Right ventricle myocardium inferior (tissue), 1 donor: ENCODE measurements at places on chromosomes 13 and 19. TPM values are rescaled to one million over a fixed set of nuclear protein-coding genes. Genes with fewer than 3 reads are reported as not detected.

- no peak for DNase-seq
These were observed 131.5 kb downstream of the RGCC start for GRCh38 chr13:41588899-41589298.

GRCh38 chr13:43880926-43881325 lies 1.2 kb downstream of the LACC1 start:
- DNase-seq = no peak

DNA sequence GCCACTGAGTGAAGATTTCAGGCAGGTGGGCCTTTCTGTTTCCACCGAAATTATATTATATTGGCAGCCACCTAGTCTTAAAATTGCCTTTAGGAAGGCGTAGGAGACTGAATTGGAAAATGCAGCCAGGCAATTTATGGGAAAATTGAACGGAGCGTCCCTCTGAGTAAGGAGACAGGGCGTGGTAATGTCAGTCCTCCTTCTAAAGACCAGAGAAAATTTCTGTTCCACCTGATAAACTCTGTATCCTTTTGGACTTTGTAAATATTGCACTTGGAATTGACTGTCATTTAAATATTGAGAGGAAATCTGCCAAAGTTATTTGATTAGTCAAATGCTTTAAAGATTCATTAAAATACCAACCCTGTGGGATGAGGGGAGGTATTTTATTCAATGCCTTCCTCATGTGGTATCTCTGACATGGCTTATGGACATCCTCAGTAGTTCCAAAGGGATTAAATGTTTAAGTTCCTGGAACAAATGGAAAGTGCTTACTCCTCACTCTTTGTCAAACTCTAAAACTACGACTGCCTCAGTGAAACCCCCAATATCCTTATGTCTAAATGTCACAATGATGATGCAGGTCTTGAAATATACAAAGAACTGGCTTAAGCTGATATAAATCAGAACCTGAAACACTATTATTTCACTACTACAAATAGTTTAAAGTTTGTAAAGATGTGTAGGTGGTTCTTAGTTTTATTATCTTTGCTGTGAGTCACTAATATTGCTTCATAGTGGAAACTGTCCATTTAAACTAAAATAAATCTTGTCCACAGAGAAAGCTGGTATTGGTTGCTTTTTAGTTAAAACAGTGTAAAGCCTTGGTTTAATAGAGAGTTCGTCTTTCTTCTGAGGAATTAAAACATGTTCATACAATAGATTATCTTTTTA lies 203.2 kb downstream of the FGF14 start:
- DNase-seq = no peak

DNA sequence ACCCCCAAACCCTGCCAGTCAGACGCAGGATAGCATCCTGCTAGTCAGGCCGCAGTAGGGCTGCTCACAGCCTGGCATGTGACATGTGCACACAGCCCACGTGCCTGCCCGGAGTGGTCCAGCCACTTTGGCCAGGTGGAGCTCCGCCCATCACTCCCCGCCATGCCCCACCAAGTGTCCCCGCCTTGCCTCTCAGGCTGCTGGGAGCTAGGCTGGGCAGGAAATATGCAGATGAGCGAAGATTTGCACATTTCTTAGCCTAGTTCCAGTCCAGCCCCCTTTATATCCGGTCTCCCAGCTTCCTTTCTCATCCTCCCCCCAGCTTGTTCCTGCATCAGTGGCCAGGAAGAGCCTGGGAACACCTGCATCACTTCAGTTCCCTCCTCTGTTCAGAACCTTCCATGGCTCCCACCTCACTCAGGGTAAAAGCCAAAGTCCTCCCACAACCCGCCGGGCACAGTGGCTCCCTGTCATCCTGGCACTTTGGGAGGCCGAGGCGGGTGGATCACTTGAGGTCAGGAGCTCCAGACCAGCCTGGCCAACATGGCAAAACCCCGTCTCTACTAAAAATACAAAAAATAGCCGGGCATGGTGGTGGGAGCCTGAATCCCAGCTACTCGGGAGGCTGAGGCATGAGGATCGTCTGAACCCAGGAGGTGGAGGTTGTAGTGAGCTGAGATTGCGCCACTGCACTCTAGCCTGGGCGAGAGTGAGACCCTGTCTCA lies 2.3 kb upstream of the DOCK6 start:
- DNase-seq = no peak

DNA sequence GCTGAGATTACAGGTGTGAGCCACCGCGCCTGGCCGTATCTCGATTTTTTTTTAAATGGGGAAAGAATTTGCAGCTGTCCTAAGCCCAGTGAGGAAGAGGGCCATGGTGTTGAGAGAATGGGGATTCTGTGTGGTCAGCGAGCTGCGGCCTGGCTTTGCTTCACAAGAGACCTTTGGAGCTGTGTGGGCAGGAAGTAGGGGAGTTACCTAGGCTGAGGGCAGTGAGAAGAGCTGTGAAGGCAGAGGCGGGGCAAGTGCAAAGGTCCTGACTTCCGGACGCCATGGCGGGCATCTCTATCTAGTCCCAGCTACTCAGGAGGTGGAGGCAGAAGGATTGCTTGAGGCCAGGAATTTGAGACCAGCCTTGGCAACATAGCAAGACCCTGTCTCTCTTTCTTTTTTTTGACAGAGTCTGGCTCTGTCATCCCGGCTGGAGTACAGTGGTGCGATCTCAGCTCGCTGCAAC lies 4.9 kb downstream of the AP2A1 start:
- DNase-seq = no peak

DNA sequence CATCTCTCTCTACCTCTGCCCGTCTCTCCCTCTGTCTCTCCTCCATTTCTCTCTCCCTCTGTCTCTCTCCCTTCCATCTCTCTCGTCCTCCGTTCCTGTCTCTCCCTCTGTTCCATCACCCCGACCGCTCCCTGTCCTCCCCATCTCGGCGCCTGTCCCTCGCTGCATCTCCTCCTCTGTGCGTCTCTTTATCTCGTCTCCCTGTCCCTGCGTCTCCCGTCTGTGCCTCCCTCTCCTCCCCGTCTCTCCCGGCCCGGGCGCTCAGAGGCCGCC lies 4.6 kb downstream of the GRIN2D start:
- no peak for DNase-seq

DNA sequence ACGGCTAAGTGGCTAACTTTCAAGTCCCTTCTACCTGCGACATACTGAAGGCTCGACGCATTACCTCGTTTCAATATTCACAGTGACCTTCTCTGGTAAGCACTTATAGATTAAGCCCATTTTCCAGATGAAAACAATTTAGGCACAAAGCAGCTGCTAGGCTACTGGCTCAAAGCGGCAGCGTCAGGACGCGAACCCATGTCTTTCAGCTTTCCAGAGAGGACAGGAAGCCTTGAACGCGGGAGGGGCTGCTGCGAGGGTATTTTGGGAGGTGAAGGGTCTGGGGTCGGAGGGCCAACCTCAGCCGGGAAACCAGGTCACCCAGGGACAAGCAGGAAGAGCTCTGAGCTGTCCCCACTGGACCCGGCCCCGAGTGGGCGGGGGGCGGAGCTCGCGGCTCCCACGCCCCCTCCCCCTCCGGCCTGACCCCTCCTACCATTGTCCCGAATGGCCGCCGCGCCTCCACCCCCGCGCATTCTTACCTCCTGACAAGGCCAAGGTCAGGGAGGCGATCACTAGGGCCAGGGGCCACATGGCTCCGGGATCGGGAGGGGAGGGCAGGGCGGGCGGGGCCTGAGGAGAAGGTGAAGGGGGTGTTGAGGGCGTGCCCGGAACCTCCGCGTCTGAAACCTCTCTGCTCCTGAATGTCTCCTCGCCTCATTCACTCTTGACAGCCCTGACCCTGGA lies at the start of gene KLK13:
Gene KLK13, minus strand, starts transcription at position 559 of the 687 bp plus-strand sequence. Its CDS starts 25 bp downstream, at position 534.
- DNase-seq = no peak

DNA sequence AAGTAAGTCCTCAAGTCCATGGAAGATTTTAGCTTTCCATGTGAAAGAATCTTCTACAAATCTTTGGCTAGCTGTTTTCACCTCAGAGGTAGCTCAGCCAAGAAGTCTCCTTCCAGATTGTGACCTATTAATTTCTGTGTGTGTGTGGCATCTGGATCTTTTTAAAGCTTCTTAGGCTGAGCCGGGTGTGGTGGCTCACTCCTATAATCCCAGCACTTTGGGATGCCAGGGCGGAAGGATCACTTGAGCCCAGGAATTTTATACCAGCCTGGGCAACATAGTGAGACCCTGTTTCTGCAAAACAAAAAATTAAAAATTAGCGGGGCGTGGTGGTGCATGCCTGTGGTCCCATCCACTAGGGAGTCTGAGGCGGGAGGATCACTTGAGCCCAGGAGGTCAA lies 13.4 kb upstream of the SLC44A2 start:
- DNase-seq = no peak

GRCh38 chr13:20706661-20707060 lies 3.2 kb downstream of the IL17D start:
- no peak for DNase-seq

DNA sequence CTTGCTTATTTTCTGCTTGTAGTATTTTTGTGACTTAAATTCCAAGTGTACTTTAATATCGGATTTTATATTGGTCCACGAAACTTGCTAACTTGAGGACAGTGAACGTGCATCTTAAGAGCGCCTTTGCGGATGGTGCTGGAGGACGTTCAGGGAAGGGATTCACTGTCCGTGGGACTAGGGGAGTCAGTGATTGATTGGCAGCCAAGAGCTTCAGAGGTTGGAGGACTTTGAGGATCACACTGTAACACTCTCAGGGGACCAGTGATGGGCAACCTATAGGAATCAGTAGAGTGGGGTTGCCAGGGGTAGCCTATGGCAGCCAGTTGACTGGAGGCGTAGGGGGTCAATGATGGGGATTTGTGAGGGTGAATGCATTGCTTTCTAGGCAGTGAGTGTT lies 516 bp downstream of the ZNF175 start:
- no peak for DNase-seq

GRCh38 chr19:42114412-42114811 lies 17.8 kb downstream of the POU2F2 start:
- DNase-seq = no peak

DNA sequence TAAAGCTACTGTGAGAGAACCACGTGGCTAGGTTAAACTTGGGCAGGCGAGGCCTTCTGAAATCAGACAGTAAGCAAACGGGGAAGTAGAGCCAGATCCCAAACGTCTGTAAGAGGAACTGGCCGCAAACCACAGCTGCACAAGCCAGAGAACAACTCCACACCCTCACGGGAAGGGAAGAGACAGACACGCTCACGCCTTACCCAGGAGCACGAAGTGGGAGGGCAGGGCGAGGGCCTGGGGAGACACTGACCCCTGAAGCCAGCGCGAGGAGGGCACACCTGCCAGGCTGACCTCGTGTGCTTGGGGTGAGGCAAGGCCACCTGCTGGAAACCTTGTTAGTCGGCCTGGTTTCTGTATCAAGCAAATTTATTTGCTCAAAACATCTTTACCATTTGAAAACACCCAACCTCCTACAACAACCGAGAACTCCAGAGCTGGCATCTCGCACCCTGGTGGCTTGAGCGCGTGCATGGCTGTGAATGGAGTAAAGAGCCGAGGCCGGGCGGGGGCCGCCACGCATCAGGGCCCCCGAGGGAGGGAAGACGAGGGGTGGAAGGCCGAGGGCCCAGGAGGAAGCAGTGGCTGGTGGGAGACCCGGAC lies 7.3 kb downstream of the POLR2E start:
- DNase-seq = peak; percentile 88

- DNase-seq = no peak
These were observed 4.7 kb downstream of the CSNK1A1L start for GRCh38 chr13:37100731-37101130.

The SLITRK6 gene
- total RNA-seq = 0.60 TPM

The TEX29 gene
- total RNA-seq = not detected

The SSBP4 gene
- total RNA-seq = 36.2 TPM

The LRRC4B gene
- 0.92 TPM for total RNA-seq

The ZNF562 gene
- total RNA-seq = 21.7 TPM

The ZNF416 gene
- 4.3 TPM for total RNA-seq
